ENCODE measurements at places on chromosomes 7 and 10.

DNA sequence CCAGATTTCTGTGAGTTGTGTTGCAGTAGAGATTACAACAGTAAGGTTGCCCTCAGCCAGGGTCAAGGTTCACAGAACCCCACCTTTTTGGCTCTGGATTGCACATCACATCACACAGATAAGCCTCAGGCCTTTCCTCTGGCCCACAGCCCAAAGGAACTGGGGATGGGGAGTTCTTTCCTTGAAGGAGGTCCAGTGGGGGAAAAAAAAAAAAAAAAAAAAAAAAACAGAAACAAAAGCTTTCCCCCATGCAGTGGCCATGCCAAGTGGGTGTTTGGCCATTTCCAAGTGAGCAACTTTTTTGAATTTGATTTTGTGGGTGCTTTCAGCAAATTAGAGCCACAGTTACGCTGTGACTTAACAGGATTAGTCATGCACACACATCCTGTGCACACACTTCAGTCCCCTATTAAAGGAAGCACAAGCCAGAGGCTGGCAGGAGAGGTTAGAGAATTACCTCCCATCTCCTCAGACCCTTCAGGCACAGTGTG, 79.3 kb upstream of the NANOS1 start:
- no peak for DNase-seq

- no peak for DNase-seq
Observed at GRCh38 chr7:55144333-55145317, 125.8 kb downstream of the EGFR start.

DNA sequence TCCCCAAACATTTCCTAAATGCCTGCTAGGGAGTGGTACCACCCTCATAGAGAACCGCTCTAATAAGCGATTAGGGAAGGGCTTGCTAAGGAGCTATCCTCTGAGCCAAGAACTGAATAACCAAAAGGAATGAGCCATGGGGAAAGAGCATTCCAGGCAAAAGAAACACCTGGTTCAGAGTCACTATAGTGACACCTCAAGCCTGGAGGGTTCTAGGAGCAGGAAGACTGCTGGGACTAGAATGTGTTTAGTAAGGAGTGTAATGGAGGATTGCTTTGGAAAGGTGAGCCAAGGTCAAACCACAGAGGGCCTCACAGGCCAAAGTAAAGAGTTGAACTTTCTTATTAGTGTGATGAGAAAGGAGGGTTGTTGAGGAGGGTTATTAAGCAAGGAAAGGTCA, 38.7 kb upstream of the NRBF2 start:
- DNase-seq: no peak

GRCh38 chr7:22793593-22794462, 28.8 kb downstream of the TOMM7 start:
- no peak for DNase-seq

GRCh38 chr10:7436490-7437100, 25.8 kb upstream of the SFMBT2 start:
- no peak for DNase-seq

- no peak for DNase-seq
Observed at GRCh38 chr10:113600569-113600968, 47.7 kb downstream of the HABP2 start.

- DNase-seq: no peak
Observed at GRCh38 chr7:141495057-141495456, 56.2 kb upstream of the AGK start.

- no peak for DNase-seq
Observed at GRCh38 chr10:95835149-95835860, 72.5 kb upstream of the CC2D2B start.

- DNase-seq: no peak
Observed at GRCh38 chr7:77989981-77990566, 191.5 kb downstream of the PHTF2 start.

DNA sequence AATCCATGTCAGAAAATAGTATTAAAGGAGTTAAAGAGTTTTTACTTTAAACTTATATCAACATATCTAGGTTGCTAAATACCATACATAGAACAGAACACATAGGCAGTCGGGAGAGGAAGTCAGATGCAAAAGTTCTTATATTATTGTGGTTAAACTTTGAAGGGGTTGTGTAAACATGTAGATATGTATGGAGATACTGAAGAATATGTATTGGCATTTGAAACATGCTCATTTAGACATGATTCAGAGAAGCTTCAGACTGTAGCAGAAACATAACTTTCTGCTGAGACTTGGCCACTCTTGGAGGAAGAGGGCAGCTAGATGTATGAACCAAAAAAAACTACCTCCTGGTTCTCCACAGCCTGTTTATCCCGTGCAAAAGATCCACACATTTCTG, 103.5 kb upstream of the FERD3L start:
- DNase-seq: no peak

GRCh38 chr7:113071465-113071864, 15.2 kb downstream of the GPR85 start:
- no peak for DNase-seq

DNA sequence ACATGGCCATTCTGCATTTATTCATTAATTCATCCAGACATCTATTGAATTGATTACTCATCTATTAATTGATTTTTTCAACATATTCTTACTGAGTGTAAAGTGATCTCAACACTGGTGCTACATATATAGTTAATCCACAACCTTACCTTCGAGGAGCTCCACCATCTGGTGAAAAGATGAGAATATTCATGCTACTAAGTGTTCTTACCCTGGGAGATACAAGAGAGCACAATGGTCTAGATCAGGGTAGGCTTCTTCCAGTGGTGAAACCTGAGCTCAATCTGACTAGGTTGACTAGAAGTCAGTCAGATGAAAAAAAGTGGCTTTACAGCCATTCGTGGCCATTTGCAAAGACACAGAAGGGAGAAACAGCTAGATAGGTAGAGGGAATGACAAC, 507.4 kb downstream of the ANKRD7 start:
- DNase-seq: no peak

- no peak for DNase-seq
Observed at GRCh38 chr10:34341473-34341872, 473.6 kb downstream of the PARD3 start.

- DNase-seq: no peak
Observed at GRCh38 chr10:107277591-107277990, 113.1 kb upstream of the SORCS1 start.
